ENCODE measurements at places on chromosomes 11 and 22.

DNA sequence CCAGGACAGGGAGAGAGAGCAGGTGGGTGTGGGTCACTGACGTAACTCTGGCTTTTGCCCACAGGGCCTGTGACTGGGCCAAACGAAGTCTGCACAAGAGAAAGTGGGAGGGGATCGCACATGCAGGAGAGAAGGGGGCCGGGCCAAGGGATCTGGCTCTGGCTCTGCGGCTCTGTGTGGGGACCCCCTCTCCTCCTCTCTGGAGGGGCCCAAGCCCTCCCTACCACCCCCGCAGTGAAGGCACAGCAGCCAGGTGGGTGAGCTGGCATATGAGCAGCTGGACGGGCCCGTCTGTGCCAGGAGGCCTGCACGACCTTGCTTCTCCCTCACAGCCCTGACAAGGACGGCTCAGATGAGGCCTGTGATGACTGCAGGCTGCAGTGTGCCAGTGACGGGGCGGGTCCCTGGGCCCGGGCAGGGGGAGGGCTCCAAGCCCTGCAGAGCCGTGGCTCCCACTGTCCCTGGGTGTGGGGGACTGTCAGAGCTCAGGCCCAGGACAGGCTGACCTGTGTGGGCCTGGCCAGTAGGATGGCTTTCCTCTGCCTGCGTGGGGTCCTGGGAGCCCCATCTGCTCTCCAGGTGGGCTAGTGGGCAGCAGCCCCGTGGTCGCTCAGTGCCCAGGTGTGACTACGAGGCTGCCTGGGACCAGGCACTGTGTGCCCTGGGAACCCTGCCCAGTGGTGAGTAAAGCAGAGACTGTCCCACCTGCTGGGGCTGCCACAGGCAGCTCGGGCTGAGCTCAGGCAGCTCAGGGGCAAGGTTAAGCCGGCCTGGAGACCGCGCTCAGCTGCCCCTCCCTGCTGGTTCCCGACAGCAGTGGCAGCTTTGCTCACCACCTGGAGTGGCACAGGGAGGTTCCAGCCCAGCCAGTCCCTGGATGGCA is 22.2 kb downstream of the MRGPRG start:
- H3K27me3 ChIP-seq, result peaks cover 16% of the 10 kb centered on the region
- no peak overlapping the region for H3K4me3 ChIP-seq
- H3K36me3 ChIP-seq, result no peaks in the 10 kb centered on the region
- no peaks in the 10 kb centered on the region for H3K4me1 ChIP-seq
- no peak for DNase-seq

DNA sequence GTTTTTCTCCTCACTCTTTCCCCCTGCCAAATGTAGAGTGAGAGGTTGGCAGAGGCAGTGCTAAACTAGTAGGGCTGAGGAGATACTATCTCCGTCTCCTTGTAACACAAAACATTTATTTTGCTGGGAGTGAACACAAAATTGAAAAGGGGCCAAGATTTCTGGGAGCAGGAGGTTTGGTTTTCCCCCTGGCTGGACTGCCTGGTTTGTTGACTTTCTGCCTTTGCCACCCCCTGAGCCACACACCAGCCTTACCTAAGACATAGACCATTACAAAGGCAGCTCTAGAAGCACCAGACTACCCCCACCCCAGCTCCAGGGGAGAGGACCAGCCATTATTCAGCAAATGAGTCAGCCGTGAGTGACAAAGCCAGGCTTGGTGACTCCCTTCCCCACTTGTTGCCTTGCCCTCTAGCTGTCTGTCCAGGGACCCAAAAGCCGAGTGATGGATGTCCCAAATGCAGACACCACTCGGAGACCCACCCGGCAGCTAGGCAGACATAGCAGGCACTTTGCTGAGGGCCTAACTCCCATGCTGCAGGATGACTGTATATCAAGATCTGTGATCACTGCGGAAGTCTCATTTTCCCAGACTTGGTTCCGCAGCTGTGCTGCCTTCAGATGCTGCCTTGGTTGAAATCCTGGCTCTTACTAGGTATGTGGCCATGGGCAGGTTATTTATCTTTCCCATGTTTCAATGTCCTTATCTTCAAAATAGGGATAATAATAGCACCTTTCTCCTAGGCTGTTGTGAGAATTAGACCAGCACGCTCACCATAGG is 17.7 kb upstream of the CDON start:
- H3K36me3 ChIP-seq, result no peaks in the 10 kb centered on the region
- no peak overlapping the region for H3K27ac ChIP-seq
- no peaks in the 10 kb centered on the region for H3K27me3 ChIP-seq
- no peak overlapping the region for H3K4me3 ChIP-seq
- DNase-seq, result no peak
- peaks cover 25% of the 10 kb centered on the region for H3K4me1 ChIP-seq

GRCh38 chr11:73265278-73265810 is 6.8 kb upstream of the P2RY6 start:
- no peaks in the 10 kb centered on the region for H3K4me1 ChIP-seq
- no peak overlapping the region for H3K4me3 ChIP-seq
- peak; percentile 9 for DNase-seq

DNA sequence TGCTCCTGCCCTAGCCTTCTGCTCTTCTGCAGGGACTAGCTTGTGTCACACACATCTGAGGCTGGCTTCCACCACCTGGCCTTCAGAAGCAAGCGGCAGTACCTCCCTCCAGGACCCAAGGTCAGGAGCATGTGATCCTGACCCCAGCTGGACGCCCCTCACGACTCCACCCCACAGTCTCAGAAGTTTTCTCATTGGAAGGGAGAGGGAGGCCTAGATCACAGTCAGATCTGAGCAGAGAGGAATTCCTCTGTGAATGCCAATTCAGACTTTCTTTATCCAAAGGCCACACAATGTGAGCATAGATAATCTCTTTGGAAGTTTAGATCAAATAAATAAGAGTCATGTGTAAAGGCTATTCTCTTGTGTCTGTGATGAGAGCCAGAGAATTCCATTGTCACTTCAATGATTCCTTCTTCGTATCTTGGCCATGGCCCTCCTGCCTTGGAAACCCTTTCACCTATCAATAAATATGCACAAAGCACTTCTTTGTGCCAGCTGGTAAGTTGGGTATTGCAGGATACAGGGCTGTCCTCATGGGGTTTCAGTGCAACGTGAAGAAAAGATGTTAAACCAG is 142.9 kb downstream of the SNX19 start:
- no peak overlapping the region for H3K4me3 ChIP-seq
- H3K4me1 ChIP-seq, result no peaks in the 10 kb centered on the region
- no peaks in the 10 kb centered on the region for H3K36me3 ChIP-seq
- no peak overlapping the region for H3K27ac ChIP-seq
- H3K27me3 ChIP-seq, result peaks cover 13% of the 10 kb centered on the region
- DNase-seq, result no peak

- H3K27ac ChIP-seq, result no peak overlapping the region
- no peak for DNase-seq
- H3K27me3 ChIP-seq, result no peaks in the 10 kb centered on the region
- peaks cover 17% of the 10 kb centered on the region for H3K4me1 ChIP-seq
Observed at GRCh38 chr11:95338430-95338991, 107.5 kb upstream of the SESN3 start.

- peaks cover 36% of the 10 kb centered on the region for H3K4me1 ChIP-seq
- no peaks in the 10 kb centered on the region for H3K27me3 ChIP-seq
- DNase-seq, result peak; percentile 82
- no peak overlapping the region for H3K4me3 ChIP-seq
- peaks cover 30% of the 10 kb centered on the region for H3K36me3 ChIP-seq
Observed at GRCh38 chr11:9137293-9138132, 46.1 kb upstream of the SCUBE2 start.

- peaks cover 14% of the 10 kb centered on the region for H3K4me1 ChIP-seq
- H3K27me3 ChIP-seq, result no peaks in the 10 kb centered on the region
- no peaks in the 10 kb centered on the region for H3K36me3 ChIP-seq
Observed at GRCh38 chr11:76282811-76283595, 76.7 kb upstream of the WNT11 start.

GRCh38 chr22:36461665-36462649 is 19.5 kb downstream of the TXN2 start:
- H3K4me1 ChIP-seq, result peaks cover 6% of the 10 kb centered on the region
- H3K4me3 ChIP-seq, result no peak overlapping the region
- no peak overlapping the region for H3K27ac ChIP-seq
- no peak for DNase-seq

DNA sequence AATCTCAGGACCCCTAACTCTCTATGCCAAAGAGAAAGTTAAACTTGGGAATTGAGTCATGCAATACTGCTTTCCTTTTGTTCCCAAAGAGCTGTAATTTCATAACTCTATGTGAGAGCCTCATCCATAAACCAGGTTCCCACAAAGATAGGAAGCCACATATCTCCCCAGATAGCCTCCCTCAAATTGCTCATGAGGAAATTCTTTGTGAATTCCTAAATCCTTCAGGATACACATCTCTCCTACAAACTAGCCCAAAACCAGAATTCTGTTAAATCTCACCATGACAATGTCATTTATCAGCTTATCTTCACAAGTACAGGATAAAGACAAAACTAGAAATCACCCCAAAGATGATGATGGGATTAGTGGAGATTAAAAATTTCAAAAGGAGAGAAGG is 4.7 kb upstream of the NXPE2 start:
- no peaks in the 10 kb centered on the region for H3K36me3 ChIP-seq
- H3K27ac ChIP-seq, result no peak overlapping the region
- H3K4me3 ChIP-seq, result no peak overlapping the region

- no peaks in the 10 kb centered on the region for H3K27me3 ChIP-seq
- H3K4me3 ChIP-seq, result no peak overlapping the region
- no peak for DNase-seq
- no peaks in the 10 kb centered on the region for H3K36me3 ChIP-seq
Observed at GRCh38 chr11:39205236-39205995, 2254.0 kb downstream of the LRRC4C start.

DNA sequence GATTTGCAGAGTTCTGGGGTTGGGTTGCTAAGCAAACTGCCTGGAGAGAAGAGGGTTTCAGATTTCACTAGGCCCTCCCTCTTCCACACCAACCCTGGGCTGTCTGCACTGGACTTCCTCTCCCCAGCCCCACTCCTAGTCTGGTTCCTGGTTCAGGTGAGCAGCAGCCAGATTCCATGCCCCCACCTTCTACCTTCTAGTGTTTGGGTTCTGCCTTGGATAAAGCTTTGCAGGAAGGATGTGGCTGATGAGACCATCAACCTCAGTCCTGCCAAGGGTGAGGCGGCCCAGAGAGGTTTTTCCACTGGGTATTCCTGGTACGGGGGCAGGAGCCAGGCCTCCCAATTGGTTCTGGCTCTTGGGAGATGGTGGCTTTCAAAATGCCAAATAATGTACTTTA is 68.3 kb downstream of the BCR start:
- no peak for DNase-seq
- H3K27ac ChIP-seq, result peak overlapping the region; percentile 64
- peaks cover 16% of the 10 kb centered on the region for H3K36me3 ChIP-seq
- no peak overlapping the region for H3K4me3 ChIP-seq
- H3K27me3 ChIP-seq, result no peaks in the 10 kb centered on the region

- H3K27me3 ChIP-seq, result no peaks in the 10 kb centered on the region
- peaks cover 18% of the 10 kb centered on the region for H3K4me1 ChIP-seq
- H3K36me3 ChIP-seq, result no peaks in the 10 kb centered on the region
- H3K27ac ChIP-seq, result peak overlapping the region; percentile 64
- DNase-seq, result no peak
Observed at GRCh38 chr11:75583718-75584658, 21.9 kb downstream of the SERPINH1 start.
